ENCODE measurements at places on chromosomes 1 and 21. TPM values are rescaled to one million over a fixed set of nuclear protein-coding genes. Genes with fewer than 3 reads are reported as not detected.

DNA sequence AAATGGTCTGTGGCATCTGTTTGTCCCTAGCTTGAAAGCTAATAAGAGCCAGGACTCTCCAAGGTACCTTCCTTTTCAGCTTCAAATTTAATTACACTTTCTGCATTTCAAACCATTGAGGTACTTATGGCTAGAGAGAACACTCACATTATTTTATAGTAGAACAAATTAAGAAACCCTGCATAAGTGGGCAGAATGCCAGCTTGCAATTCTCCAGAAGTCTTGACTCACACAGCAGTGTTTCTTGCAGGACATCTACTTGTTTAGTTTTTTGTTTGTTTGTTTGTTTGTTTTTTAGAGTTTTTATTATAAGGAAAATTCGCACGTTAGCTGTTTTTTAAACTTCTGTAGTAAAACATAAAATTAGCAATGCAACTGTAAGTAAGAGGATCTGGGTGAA, 397.2 kb downstream of the NEGR1 start:
- DNase-seq = no peak

GRCh38 chr1:14778898-14779865, 180.7 kb downstream of the KAZN start:
- peak; percentile 25 for DNase-seq

DNA sequence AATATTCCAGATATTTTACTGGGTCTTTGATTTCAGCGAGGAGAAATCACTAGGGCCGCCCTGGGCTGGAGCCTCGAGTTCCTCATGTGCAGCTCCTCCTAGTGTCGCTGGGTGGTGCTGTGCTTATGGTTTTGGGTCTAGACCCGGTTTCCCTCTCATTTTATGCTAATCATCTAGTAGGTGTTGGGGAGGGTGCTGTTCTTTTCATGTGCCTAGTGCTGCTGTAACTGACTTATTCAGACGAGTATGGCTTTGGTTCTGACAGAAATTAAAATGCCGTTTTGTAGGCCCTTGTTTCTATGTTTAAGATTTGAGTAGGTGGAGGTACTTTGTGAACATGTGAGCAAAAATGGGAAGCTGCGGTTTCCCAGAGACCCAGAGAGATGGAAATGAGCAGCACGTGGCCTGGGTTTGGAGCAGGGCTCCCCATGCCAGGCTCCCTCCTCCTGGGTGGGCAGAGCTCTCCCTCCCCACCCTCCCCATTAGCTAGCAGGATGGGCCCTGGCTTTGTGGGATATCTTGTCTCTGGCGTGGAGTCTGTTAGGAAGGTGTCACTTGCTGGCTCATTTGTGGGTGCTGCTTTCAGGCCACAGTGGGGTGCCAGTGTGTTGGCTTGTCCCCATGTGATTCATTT, 74.0 kb upstream of the GPR88 start:
- DNase-seq = peak; percentile 43

EPS15 gene
- 60.1 TPM for total RNA-seq

BRINP3 gene
- total RNA-seq = not detected

NTPCR gene
- 55.6 TPM for total RNA-seq

DNA sequence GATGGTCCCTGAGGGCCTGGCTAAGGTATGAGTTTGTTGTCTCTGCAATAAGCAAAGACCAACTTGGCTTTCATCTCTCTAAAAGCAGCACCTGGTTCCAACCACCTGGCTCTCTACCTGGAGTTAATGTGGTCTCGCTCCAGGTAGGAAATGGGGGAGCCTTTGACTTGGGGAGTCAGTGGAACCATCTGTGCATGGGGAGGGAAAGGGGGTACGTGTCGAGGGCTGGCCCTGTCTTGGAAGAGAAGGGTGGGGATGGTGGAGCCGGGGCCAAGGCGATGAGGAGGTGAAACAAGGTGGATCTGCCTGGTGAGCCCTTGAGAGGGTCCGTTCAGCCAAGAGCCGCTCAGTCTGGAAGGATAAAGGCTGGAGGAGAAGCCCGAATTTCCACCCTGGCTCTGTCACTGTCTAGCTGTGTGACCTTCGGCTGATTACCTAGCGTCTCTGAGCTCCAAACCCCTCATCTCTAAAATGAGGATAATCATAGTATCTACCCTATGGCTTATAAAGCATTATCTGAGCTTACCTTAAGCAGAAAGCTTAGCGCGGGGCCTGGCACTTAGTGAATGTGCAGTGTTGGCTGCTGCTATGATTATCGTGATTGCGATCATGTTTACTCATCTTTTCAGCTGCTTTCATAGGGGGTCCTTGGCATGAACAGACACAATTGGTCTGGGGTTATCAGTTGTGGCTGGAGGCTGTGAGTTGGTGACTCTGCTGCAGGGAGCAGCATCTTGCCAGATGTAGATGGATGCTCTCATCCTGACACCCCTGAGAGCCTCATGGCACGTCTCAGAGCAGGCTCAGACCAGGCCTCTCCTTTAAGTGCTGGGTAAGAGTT, 78.7 kb downstream of the ACTL8 start:
- no peak for DNase-seq

IL10 gene
- not detected for total RNA-seq

GRCh38 chr1:27098431-27099134, 56.3 kb downstream of the SLC9A1 start:
- DNase-seq = no peak

GRCh38 chr1:163047951-163048659, 21.1 kb upstream of the RGS4 start:
- no peak for DNase-seq

- no peak for DNase-seq
Observed at GRCh38 chr1:115423776-115424175, 85.7 kb upstream of the NGF start.

C8B gene
- not detected for total RNA-seq

- no peak for DNase-seq
Observed at GRCh38 chr21:45372732-45373355, 32.1 kb upstream of the COL18A1 start.

DNA sequence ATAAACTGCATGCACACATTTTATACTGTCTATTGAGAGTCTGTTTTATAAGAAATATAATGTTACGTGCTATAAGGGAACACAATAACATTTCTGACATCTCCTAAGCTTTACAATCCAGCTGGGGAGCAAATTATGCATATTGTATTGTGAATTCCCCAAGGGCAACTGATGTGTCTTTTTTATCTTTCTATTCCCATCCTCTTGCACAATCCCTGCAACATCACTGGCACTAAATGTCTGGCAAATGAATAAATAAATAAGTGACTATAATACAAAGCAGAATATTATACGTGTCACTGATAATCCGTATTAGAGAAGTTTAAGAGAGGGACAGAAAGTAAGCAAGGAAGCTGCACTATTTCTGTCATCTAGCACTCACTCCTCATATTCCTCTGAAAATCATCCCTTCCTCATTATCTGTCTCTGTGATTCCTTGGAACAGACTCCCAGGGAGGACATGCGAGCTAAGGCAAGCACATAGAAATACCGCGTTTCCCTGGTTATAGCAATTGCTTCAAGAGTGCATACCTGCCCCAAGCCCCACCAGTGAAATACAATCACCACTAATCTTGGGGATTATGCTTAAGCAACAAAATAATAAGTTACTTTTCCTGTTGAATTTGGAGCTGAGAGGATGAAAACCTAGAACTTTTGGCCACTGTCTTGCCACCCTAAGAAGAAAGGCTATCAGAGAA, 205.4 kb downstream of the SMYD3 start:
- no peak for DNase-seq

DNA sequence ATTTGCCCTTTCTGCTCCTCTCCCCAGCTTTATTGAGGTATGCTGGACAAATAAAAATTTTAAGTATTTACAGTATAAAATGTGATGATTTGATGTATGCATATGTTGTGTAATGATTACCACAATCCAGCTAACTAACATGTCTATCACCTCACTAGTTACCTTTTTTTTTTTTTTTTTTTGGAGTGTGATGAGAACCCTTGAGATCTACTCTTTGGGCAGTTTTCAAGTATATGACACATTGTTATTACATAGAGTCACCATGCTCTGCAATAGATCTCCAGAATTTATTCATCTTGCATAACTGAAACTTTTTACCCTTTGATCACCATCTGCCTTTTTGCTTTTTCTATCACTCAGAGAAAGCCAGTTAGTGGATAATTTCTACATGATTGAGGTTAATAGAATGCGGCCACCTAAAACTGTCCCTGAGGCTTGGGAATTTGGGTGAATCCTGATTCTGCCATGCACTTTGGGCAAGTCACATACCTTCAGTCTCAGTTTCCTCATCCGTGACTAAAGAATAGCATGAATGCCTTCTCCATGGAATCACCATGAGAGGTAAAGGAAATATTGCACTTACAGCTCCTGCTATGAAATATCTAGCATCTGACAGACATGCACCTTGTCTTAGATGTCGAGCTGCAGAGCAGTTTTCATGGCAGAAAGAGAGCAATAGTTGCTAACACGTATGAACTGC, 295.2 kb downstream of the DISC1 start:
- no peak for DNase-seq

DNA sequence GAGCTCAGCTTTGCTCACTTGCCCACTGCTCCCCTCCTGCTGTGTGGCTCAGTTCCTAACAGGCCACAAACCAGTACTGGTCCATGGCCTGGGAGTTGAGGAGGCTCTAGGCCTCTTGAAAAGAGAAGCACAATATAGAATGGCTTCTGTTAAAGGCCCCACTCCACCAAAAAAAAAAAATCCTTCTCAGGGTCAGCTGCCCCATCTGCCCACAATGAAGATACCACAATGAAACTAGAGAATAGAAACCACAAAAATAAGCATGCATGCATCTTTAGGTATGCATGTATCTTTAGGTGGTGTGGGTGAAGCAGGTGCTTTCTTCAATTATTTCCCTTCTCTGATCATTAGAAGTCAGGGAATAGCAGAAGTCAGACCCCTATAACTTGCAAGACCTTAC, 620.4 kb upstream of the BEND5 start:
- DNase-seq = no peak

DNA sequence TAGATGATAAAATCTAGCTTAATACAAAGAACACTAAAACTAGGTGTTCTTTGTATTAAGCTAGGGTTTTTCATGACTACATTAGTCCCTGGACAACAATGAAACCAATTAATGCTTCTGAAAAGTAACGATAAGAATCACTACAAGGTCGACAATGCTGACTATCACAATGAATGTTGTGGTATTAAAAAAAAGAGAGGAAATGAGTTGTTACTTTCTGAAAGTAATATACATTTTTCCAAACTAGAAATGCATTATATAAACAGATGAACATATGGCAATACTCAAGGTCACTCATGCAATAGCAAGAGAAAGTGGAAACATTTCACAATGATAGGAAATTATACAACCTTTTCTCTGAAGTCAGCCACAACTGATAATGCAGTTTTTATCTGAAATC, 19.0 kb downstream of the DPH5 start:
- no peak for DNase-seq

GPR161 gene
- 6.0 TPM for total RNA-seq

DNA sequence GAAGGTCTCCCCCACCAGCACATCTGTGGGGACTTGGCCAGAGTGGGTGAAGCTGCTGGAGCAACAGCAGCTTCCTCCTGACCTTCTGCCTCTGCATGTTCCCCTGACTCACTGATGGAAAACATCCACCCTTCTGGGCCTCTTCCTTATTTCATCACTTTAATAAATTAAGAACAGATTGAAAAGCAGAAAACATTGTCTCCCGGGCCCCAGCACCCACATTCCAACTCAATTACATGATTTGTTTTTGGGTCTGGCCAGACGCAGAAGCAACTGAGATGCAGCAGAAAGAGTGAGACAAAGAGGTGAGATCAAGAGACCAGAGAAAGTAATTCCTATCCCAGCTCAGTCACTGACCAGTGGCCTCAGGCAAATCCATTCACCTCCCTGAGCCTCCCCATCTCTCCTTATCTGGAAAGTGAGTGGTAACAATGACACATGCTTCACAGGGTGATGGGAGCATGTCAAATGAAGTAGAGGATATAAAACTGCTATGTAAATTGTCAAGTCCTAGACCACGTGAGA, 157.1 kb downstream of the ELAVL4 start:
- DNase-seq = no peak

GRCh38 chr1:77068013-77068412, 151.2 kb downstream of the PIGK start:
- peak; percentile 77 for DNase-seq
